Tibial nerve (tissue), 4 donors: ENCODE measurements at places on chromosomes 4 and X. TPM values are rescaled to one million over a fixed set of nuclear protein-coding genes. Genes with fewer than 3 reads are reported as not detected.

Gene XAGE3
- not detected for total RNA-seq

Gene CPLX1
- 2.4 TPM for total RNA-seq

Gene TMEM35A
- total RNA-seq: 0.66 TPM

- no peak for DNase-seq
These were observed 232.7 kb downstream of the ARHGAP24 start for GRCh38 chr4:85707611-85708010.

GRCh38 chr4:61517144-61517543 is 317.0 kb downstream of the ADGRL3 start:
- no peak for DNase-seq

Gene NAP1L3
- 7.2 TPM for total RNA-seq

Gene TEC
- total RNA-seq: 3.1 TPM

Gene TMLHE
- total RNA-seq: 24.6 TPM

DNA sequence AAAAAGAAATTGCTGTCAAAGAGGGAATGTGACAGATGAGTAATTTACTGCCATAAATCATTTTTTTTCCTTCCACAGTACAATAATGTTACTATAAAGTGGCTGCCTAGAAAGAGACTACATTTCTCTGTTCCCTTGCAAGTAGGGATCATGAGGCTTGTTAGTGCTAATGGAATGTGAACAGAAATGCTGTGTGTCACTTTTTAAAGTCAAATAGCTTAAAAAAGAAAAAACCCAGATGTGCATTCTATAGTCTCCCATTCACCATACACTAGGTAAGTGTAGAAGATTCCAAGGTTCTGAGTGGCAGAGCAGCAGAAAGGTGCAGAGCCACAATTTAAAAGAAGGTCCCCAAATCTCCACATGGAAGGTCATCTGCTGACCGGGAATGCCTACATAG is 328.4 kb downstream of the CAMK2D start:
- no peak for DNase-seq

Gene NDNF
- 9.8 TPM for total RNA-seq

GRCh38 chr4:150739591-150739990 is 157.6 kb downstream of the MAB21L2 start:
- no peak for DNase-seq

Gene XAGE1A
- not detected for total RNA-seq

Gene DUSP9
- not detected for total RNA-seq

DNA sequence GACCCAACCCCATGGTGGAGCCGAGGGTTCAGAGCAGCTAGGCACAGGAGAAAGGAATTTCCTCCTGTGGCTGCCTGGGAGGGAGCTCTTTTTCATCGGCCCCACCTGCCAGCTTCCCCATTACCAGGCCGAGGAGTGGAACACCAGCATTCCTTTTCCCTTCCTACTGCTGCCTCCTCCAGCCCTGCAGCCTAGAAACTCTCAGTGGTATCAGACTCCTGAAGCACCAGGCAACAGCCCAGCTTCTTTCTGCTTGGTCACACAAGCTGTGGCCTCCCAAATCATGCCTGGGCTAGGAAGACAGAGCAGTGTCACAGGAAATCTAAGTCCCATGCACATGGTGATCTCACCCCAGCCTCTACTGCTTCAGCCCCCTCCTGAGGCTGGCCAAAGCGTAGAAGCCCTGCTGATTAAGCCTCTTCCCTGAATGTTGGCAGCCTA is 30.1 kb downstream of the RTL5 start:
- no peak for DNase-seq

- no peak for DNase-seq
These were observed 44.7 kb downstream of the PHOX2B start for GRCh38 chr4:41703785-41704184.

DNA sequence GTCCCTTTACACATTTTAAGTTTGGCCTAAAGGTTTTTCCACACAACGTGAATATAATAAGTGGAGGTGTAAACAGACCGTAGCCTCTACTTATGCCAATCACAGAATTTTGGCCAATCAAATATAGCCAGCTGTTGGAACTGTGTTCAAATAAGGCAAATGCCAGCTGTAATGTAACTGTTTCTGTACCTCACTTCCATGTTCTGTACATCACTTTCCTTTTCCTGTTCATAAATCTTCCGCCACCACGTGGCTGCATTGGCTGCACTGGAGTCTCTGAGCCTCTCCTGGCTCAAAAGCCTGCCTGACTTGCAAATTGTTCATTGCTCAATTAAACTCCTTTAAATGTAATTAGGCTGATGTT is 105.1 kb upstream of the SMIM31 start:
- DNase-seq: no peak

Gene LPAR4
- not detected for total RNA-seq

DNA sequence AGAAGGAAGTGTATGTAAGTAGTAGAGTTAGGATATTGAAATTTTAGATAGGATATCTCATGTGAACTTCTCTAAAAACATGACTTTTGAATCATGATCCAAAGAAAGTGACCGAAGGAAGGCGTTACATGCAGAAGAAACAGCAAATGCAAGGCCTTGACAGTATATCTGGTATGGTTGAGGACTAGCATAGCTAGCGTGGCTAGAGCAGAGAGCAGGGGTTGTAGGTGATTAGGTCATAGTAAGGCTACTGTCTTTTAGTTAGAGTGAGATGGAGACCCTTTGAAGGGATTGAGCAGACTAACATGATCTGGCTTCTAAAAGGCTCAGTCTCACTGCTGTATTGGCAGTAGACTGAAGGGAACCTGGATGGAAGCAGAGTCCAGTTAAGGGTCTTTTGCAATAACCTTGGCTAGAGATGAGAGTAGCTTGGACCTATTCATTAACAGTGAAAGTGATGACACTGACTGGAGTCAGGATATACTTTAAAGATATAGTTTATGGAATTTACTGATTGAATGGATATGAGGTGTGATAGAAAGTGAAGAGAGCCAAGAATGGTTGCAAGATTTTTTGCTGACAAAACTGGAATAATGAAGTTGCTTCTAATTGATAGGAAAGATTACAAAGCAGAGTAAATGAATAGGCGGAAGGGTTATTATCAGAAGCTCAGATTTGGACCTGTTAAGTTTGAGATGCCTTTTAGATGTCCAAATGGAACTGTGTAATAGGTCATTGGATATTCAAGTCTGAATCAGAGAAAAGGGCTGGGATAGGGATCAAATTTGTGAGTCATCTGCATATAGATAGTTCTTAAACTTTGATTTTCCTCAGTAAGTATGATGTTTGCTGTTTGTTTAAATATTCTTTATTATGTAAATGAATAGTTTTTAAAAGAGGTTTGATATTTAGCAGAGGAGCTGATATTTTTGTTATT is 59.8 kb downstream of the MRPL1 start:
- no peak for DNase-seq

- no peak for DNase-seq
These were observed 37.2 kb downstream of the GUCY1B1 start for GRCh38 chr4:155795991-155796390.

Gene CSN1S1
- total RNA-seq: not detected

DNA sequence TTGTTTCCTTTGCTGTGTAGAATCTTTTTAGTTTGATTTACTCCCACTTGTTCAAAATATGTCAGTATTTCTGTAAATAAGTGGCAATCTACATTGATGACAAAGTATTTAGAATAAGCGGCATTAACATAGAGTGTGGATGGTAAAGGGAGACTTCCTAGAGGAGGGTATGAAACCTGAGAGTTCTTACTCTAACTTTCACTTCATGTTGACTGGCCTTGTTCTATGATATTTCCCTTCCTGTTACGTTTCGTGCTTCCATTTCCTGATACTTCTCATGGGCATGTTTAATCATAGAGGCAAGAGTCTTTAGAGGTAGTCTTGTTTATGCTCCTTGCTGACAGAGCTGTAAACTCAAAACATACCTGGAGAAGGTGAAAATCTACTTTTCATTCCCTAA is 408.9 kb downstream of the GLUD2 start:
- no peak for DNase-seq

Gene COL4A5
- 24.9 TPM for total RNA-seq

DNA sequence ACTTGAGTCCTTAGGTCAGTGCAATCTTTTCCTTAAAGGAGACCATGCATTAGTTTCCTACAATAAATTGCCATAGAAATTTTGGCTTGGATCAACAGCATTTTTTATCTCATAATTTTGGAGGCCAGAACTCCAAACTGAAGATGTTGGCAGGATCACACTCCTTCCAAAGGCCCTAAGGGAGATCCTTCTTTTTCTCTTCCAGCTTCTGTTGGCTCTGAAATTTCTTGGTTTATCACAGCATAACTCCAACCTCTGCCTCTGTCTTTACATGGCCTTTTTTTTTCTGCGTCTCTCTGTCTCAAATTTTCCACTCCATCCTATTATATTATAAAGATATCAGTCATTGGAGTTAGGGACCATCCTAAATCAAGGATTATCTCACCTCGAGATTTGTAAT is 282.2 kb downstream of the STIM2 start:
- DNase-seq: no peak

GRCh38 chr4:136784326-136784725 is 748.0 kb downstream of the PCDH18 start:
- DNase-seq: no peak

DNA sequence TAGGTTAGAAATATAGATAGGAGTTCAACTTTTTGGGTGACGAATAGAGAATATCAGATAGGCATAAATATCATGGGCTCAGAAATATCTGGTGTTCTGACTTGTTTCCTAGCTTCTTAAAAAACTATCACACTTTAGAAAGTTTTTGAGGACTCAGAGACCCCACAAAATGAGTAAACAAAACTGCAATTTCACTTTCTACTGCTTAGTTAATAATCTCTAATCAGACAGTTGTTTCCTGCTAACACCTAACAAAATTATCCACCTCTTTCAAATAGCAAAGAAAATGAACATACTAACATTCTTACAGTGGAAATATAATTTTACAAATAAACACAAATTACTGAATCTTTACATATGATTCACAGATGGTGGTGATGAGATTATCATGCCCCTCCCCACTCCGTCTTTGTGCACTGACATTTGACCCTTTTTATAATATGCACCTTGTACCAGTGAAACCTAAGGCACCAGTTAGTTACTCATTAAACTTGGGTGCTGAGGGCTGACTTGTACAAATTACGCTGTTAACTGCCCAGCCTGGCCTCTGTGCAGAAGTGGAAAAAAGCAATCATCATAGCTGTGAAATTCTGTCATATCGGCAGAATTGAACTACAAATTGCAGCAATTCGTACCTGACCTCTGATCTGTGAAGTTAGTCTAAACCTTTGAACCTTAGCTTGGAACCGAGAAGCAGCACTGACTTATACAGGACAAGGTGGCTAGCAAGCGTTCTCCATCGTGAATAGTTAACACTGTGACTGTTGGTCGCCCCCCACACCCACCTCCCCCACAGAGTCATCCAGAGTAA is 138.7 kb downstream of the CHRNA9 start:
- no peak for DNase-seq

DNA sequence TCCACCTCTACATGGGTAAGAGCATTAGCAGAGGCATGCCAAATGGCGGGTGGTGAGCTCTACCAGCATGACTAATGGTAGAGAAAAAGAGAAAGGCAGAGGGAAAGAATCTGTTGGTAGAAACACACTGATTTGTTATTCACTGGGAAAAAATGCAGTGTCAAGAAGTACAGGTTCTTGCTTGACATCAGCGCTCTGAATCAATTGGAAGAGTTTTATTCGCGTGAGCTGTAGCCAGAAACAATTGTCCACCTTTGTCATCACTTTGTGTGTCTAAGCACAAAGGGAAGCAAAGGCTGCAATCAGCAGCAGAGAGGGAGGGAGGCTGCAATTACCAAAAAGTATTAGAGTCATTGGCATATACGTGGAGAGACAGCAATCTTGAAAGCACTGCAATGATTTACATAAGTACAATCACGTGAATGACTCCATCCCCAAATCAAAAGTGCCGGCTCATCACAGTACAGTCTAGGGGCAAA is 67.7 kb upstream of the HS3ST1 start:
- no peak for DNase-seq

Gene PCDH7
- total RNA-seq: 26.0 TPM

DNA sequence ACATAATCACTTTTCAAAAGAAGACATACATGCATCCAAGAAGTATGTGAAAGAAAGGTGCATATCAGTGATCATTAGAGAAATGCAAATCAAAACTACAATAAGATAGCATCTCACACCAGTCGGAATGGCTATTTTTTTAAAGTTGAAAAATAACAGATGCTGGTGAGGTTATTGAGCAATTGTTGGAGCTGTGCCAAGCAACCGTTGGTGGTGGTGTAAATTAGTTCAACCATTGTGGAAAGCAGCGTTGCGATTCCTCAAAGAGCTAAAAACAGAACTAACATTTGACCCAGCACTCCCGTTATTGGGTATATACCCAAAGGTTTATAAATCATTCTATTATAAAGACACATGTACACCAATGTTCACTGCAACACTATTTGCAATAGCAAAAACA is 14.2 kb downstream of the COX7B2 start:
- DNase-seq: no peak
